ENCODE measurements at places on chromosomes 2 and 18.

GRCh38 chr18:63508596-63508995 lies 31.8 kb downstream of the SERPINB5 start:
- no peak for DNase-seq

GRCh38 chr2:205296959-205297358 lies 385.3 kb upstream of the NRP2 start:
- DNase-seq: no peak

GRCh38 chr2:157339965-157340655 lies 14.5 kb upstream of the ERMN start:
- DNase-seq: no peak

DNA sequence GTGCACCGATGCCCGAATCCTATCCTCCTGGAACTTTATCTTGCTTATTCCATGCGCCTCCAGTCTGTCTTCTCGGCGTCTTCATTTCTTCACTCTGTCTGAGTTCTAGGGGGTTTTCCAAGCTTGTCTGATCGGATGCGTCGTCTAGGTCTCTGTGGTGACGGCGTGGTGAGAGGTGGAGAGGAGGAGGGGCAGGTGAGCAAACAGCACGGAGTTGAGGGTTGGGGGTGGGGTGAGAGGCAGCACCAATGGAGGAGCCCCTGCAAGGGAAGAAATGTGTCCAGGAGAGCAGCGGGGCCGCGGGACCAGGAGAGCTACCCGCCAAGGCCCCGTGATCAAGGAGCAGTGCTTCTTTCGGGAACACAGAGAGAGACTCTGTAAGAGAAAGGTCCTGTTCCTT lies 131.3 kb upstream of the TWIST2 start:
- DNase-seq: no peak

DNA sequence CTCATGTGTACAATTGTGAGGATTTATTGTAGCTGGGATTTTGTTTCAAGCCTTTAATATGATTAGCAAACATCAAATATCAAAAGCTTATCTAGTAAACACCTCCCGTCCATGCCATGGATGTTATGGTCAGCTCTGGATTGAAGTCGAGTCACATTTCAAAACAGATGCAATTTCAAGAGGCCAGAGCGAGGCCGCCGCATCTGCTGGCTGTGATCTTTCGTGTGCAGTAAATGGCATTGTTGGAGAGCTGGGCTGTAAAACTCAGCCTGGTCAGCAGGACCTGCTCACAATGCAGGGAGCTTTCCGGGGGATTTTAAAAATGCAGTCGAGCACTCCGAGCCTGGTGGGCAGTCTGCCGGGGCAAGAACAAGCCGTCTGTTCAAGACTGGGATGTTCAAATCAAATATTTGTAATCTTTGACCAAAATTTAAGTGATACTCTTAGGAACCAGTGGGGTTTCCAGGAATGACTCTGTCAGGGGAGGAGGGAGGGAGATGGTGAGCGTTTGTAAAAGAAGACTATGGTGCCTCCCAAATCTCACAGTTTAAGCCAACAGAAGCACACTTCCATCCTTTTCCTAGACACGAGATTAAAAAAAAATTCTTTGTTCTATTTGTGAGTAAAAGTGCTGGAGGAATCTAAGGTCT lies 97.6 kb downstream of the MYCN start:
- DNase-seq: no peak

Data from effector CD4-positive, alpha-beta T cell (primary cell).